Heart right ventricle (tissue), 16 donors: ENCODE measurements at places on chromosomes 12 and 14. TPM values are rescaled to one million over a fixed set of nuclear protein-coding genes. Genes with fewer than 3 reads are reported as not detected.

DNA sequence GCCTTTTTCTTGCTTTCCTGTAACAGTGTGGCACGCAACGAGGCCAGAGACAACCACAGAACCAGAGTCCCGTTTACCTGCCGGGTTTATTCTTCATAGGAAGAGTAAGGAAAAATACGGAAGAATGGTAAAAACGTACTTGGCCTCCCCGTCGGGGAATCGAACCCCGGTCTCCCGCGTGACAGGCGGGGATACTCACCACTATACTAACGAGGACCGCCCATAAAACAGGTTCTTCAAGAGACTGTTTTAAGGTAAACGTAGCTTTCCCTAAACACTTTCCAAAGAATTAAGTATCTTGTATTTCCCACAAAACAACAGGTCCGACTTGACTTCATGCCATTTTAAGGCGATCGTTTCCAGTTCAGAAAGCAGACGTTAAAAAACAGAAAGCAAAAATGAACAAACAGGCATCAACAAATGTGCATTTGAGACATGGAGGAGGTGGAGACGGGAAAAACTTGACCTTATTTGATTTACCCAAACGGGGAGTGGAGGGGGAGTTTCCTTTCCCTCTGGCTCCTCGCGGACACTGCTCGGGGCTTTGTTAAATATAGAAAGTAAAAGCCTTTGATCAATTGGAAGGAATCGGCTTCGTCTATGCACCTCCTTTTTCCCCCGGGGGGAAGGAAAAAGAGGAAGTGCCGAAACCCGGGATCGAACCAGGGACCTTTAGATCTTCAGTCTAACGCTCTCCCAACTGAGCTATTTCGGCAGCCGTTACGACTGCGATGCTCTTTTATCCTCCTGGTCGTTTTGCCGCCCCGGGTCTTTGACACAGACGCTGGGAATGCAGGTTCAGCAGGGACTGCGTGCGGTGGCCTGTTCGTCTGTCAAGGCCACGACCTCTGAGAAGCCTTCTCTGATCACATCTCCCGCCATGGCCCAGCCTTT, 13.0 kb upstream of the UBC start:
- H3K27ac ChIP-seq = peak overlapping the region; percentile 86
- H3K36me3 ChIP-seq = no peaks in the 10 kb centered on the region
- DNase-seq = peak; percentile 93

Gene COX8C
- 0.72 TPM for total RNA-seq

Gene HOXC10
- not detected for total RNA-seq

GRCh38 chr14:60515511-60516289, 6.8 kb downstream of the SIX6 start:
- H3K36me3 ChIP-seq = no peaks in the 10 kb centered on the region
- H3K4me3 ChIP-seq = no peak overlapping the region
- peaks cover 23% of the 10 kb centered on the region for H3K4me1 ChIP-seq
- H3K27me3 ChIP-seq = peaks cover 71% of the 10 kb centered on the region

DNA sequence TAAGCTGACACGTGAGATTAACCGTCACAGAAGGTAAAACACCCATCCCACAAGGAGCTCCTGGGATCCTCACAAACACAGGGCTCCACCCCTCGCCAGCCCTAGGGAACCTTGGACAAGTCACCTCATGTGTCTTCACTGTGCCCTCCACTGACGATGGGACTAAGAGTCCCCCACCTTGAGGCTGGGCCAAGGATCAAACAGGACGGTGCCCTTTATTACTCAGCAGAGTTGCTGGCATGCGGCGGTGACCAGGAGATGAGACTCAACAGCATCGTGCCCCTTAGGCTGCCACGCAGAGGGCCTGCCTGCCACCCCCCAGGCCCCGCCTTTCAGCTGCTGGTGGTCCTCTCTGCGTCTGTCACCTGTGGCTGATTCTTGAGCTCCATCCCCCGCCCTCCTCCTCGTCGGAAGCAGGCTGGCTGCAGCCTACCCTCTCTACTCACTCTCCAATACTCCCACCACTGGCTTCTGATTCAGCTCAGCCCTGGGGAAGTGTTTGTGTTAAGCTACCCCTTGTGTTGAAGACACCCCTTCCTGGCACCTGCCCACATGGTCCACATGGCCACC, 105.2 kb downstream of the DICER1 start:
- no peak overlapping the region for H3K4me3 ChIP-seq
- H3K27me3 ChIP-seq = no peaks in the 10 kb centered on the region
- H3K4me1 ChIP-seq = no peaks in the 10 kb centered on the region
- DNase-seq = no peak
- no peak overlapping the region for H3K27ac ChIP-seq

Gene CCDC196
- total RNA-seq = not detected

DNA sequence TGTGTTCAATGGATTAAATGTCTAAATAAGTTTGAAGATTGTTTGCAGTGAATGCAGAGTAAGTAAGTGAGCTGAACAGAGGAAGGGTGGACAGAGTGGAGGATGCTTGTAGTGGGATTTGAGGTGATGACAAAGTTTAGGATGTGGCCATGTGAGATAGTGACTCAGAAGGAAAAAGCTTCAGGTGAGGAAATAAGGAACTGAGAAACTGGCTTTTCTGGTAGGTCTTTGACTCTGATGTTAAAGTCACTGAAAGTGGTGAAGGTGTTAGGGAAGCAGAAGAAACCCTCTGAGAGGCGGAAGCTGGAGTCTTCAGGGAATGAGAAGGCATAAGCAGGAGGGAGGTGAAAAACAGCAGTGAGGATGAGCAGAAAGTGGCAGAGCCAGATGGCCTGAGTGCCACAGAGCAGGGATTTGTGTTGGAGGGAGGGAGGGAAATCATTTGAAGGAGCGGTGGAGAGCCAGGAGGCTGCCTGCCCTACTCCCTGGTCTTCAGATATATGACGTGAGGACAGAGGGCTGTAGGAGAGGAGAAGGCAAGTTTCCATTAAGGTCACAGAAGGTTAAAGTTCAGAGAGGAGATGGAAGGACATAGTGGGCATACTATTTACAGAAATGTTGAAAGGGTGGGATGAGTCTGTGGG, 24.8 kb downstream of the RGS6 start:
- no peak overlapping the region for H3K27ac ChIP-seq
- H3K4me3 ChIP-seq = no peak overlapping the region
- no peaks in the 10 kb centered on the region for H3K36me3 ChIP-seq
- peaks cover 22% of the 10 kb centered on the region for H3K4me1 ChIP-seq

- H3K27me3 ChIP-seq = no peaks in the 10 kb centered on the region
- no peak for DNase-seq
- no peaks in the 10 kb centered on the region for H3K4me1 ChIP-seq
- no peaks in the 10 kb centered on the region for H3K36me3 ChIP-seq
- H3K4me3 ChIP-seq = no peak overlapping the region
Measured at GRCh38 chr14:101028971-101029667, 125.6 kb upstream of the RTL1 start.

GRCh38 chr14:31405106-31405505, 15.2 kb downstream of the HEATR5A start:
- no peak overlapping the region for H3K27ac ChIP-seq
- H3K4me1 ChIP-seq = peaks cover 3% of the 10 kb centered on the region
- no peaks in the 10 kb centered on the region for H3K27me3 ChIP-seq
- peaks cover 22% of the 10 kb centered on the region for H3K36me3 ChIP-seq
- H3K4me3 ChIP-seq = no peak overlapping the region
- DNase-seq = no peak

Gene P2RX4
- 4.0 TPM for total RNA-seq

DNA sequence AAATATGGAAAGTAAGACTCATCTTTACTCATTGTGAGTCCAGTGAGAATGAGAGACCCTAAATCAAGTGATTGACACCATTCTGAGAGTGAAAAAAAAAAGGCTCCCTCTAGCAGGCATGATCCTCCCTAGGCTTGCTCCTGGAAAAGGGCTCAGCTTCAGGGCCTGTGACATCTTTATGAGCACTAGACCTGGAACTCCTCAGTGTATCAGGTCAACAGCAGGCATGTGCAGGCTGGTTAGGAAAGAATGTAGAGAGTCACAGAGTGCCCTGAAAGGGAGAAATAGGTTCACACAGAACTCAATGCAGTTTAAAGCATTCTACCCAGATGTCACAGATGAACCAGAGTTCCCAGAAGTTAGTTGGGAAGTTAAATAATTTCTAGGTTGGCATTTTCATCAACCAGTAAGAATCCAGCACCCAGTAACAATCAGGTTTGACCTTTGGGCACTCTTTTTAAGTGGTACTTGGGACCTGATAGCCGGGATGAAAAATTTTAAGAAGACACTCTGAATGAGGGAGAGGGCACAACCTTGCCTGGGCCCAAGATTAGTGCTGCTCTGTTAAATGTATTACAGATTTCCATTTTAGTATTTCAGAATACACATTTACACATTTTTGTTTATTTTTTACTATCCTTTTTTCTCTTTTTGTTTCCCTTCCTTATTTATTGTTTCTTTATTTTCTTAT, 828.8 kb downstream of the C12orf50 start:
- H3K4me3 ChIP-seq = no peak overlapping the region
- peaks cover 7% of the 10 kb centered on the region for H3K4me1 ChIP-seq
- H3K27ac ChIP-seq = no peak overlapping the region
- no peak for DNase-seq

Gene NPFF
- total RNA-seq = not detected

DNA sequence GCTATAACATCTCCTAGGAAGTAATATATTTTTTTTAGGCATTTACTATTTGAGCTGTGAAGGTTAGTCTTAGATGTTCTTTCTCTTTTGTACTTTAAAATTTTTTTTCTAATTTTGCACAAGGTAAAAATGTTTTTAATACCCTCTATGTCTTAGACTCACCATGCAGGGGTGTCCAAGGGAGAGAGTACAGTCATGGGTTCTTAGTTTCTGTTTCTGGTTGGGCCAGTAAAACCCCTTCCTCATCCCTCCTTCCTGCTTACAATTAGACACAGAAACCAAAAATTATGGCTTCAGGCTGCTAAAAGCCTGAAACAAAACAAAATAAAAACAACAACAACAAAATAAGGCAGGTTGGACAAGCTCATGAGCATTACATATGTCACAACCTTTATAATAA, 193.0 kb downstream of the SYT1 start:
- H3K4me1 ChIP-seq = no peaks in the 10 kb centered on the region
- H3K27ac ChIP-seq = no peak overlapping the region
- H3K27me3 ChIP-seq = no peaks in the 10 kb centered on the region
- no peaks in the 10 kb centered on the region for H3K36me3 ChIP-seq
- no peak for DNase-seq
- H3K4me3 ChIP-seq = no peak overlapping the region

DNA sequence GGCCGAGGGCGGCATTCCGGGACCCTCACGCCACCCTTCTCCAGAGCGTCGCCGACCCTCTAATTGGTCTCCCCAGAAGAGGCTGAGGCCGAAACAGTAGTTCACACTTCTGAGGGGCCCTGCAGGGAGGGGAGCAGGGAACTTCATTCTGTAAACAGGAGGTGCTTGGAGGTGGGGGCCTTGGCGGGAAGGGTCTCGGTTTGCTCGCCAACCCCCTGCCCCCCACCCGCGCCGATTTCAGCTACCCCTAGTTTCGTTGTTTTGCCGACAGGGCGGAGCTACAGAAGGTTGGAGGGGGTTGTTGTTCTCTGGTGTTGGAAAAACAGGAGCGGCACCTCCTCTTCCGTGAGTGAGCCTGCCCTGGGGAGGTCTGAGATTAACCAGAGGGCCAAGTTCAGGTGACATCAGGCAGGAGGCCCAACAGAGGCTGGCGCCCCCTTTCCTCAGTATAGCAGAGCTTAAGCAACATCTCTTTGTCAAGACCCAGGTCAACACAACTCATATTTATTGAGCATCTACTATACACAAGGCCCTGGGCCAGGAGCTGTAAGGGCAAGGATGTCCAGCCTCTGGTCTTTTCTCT, 682 bp downstream of the ERBB3 start:
- H3K4me3 ChIP-seq = peak overlapping the region; percentile 59
- H3K27me3 ChIP-seq = peaks cover 13% of the 10 kb centered on the region
- no peak overlapping the region for H3K27ac ChIP-seq
- H3K4me1 ChIP-seq = peaks cover 20% of the 10 kb centered on the region
- no peaks in the 10 kb centered on the region for H3K36me3 ChIP-seq

Gene ABCD2
- 7.4 TPM for total RNA-seq

DNA sequence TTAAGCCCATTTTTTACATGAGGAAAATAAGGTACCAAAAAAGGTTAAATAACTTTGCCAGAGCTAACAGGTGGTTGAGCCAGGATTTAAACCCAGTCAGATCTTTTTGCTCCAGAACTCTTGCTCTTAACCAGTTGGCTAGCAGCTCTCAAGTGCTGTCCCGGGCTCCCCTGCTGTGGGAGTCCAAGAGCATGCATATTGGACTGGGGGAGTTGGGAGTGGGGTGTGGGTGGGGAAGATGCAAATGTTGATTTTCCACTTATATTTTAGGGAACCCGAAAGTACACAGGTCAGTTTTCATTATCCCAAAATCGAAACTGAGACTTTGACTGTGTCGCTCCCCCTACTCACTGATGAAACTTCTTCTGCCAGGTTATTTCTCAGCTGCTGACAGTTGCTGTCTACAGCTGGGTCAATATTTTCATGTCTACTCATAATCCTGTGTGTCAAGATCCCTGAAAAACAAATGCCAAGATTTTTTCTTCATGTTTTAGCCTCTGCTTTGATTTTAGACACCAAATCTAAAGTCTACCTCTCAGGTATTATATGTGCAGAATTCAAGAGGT, 172.3 kb upstream of the TMPO start:
- no peak overlapping the region for H3K4me3 ChIP-seq
- DNase-seq = no peak
- H3K4me1 ChIP-seq = no peaks in the 10 kb centered on the region
- no peak overlapping the region for H3K27ac ChIP-seq

DNA sequence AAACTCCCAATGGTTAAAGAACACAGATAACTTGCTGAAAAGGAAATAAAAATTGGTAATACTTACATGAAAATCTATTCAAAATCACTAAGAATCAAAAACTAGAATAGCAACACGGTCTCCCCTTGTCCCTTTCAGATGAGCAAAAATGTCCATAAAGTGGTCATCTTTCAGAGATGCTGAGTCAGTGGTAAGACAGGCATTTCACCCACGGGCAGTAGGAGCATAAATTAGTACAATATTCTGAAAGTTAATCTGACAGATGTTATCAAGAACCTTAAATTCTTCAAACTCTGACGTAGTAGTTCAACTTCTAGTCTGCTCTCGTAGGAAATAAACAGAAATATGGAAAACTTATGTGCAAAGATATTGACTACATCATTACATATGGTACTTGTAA, 33.1 kb upstream of the GNPNAT1 start:
- H3K27ac ChIP-seq = no peak overlapping the region
- no peaks in the 10 kb centered on the region for H3K36me3 ChIP-seq
- no peak for DNase-seq
- no peak overlapping the region for H3K4me3 ChIP-seq
- no peaks in the 10 kb centered on the region for H3K27me3 ChIP-seq

DNA sequence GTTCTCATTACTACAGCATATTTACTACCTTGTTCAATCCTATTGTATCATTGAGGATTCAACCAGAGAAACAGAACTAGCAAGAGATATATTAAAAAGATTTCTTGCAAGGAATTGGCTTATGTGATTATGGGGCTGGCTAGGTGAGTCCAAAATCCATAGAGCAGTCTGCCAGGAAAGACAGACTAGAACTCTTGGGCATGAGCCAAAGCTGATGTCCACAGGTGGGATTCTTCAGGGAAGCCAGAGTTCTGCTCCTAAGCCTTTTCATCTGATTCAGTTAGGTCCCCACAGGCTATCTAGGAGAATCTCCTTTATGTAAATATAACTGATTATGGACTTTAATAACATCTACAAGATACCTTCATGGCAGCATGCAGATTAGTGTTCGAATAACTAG, 26.0 kb downstream of the PELI2 start:
- peaks cover 10% of the 10 kb centered on the region for H3K4me1 ChIP-seq
- no peak overlapping the region for H3K4me3 ChIP-seq
- H3K27ac ChIP-seq = no peak overlapping the region
